ENCODE measurements at places on chromosomes 13 and 19. TPM values are rescaled to one million over a fixed set of nuclear protein-coding genes. Genes with fewer than 3 reads are reported as not detected.

ZNF649 gene
- 7.0 TPM for total RNA-seq

WDR88 gene
- total RNA-seq: not detected

LCP1 gene
- total RNA-seq: 13.7 TPM

GARIN5A gene
- 0.21 TPM for total RNA-seq

CGB1 gene
- not detected for total RNA-seq

SHANK1 gene
- not detected for total RNA-seq
